ENCODE measurements at places on chromosomes 6 and 20. TPM values are rescaled to one million over a fixed set of nuclear protein-coding genes. Genes with fewer than 3 reads are reported as not detected.

DNA sequence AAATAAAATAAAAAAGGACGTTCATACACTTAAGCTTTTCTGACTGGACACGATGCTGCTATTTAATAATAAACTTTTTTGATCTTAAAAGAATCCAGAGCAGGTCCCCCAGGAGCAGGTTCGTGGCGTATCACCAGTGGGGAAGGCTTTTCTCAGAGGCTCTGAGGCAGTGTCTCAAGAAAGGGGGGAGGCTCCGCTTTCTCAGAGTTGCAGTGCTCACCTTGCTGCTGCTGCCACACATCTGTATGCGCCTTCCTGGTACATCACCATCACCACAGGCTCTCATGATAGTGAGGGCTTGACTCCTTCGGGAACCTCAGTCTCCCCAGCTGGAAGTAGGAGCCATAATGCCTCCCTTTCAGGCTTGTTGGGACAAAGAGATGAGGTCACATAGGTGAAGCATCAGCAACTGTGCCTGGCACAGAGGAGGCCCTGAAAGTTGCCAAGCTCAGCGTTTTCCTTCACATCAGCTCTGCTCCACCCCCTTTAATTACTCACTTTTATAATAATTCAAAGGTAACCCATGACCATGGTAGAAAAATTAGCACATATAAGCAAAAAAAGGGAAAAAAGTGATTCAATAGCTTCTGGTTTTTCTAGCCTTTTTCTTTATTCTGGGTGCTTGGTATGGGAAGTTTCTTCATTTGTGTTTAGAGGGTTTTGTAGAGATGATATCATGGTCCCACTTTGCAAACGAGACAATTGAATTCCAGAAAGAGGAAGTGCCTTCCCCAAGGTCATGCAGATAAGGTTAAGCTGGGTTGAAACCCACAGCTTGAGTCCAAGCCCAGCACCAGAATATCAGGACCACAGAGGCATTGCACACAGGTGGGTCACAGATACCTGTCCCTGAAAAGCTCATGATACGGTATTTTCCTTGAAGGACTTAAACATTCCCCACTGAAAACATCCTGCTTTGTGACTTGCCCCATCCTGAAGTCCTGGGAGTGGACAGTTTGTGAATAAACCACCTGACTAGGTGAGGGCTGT, 24.5 kb downstream of the SRSF3 start:
- no peak for DNase-seq

GRCh38 chr6:44966449-44967092, 361.6 kb upstream of the RUNX2 start:
- no peak for DNase-seq

- DNase-seq: no peak
Observed at GRCh38 chr6:116764961-116765841, at the start of gene FAM162B. TSS of gene FAM162B (minus strand) at chr6:116765719. CDS start at chr6:116765576, 143 bp downstream.

- DNase-seq: no peak
Observed at GRCh38 chr6:125586074-125586473, 163.4 kb upstream of the HEY2 start.

DNA sequence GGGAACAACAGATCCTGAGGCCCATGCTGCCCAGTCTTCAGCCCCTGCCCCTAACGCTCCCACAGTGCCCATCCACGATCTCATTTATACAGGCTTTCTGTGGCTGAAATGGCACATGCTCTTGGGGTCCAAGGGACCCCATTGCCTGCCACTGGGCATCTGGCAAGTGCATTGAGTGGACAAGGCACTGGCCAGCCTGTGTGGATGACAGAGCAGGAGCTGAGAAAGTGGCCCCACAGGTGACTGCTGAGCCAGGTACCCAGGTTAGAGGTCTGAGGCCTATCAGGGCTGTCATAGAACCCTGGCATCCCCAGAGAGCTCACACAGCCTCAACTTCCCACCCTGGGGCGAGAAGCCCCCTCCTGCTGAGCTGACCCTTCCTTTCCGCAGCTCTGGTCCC, 86.0 kb upstream of the NXT1 start:
- no peak for DNase-seq

DNA sequence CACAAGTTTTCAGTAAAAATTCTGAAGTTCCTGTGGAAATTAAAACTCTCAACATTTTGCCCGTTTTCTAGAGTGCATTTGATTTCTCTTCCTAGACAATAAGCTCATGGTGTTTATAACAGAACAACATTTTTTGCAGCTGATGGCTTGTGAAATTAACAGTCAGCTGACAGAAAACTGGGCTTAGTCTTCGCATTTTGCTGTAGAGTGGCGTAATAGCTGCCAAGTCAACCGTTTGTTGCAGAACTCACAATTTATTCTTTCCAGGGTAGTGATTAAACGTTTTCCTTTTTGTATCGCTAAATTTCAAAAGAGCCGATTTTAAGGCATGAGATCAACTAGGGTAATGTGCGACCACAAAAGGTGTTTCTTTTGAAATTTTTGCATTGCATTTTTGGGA, 1.4 kb downstream of the SPO11 start:
- no peak for DNase-seq

DNA sequence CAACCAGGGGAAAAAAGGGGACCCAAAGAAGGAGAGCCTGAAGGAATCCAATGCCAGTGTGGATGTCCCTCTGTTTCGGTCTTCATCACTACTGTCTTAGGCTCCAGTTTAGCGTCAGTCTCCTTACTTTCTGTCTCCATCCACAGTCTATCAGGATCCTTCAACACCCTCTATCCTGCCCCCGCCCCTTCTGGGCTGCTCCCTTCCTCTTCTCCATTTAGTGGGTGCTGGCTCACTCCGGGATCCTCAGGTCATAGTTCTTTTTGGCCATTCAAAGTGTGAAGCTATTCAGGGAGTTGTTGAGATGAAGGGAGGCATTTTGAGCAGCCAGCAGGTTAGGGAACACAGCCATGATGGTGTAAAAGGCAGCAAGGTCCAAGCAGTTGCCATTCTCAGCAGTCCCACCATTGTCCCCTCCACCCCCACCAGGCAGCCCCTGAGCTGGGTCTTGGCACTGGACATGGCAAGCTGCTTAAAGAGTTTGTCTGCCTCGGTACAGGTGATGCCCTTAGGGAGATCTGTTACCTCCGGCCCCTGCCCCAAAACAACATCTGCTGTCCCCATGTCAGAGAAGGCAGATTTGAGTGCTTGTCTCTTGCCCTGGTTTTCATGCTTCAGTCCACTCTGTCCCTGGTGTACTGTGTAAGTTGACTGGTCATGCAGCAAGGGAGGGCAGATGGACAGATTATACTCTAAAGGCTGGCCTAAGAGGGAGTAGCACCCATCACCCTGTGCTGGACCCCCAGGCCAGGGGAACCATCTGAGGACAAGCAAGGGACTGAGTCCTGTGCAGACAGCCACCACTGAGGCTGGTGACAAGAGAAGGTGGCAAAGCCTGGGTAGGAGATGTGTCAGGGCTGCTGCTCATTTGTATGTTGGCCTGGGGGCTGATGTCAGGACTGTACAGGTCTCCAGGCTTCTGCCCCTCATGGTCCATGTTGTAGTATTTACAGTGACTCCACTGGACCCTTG, 842.0 kb downstream of the HACE1 start:
- no peak for DNase-seq

- no peak for DNase-seq
Observed at GRCh38 chr20:25194333-25194972, 1.1 kb upstream of the ENTPD6 start.

DNA sequence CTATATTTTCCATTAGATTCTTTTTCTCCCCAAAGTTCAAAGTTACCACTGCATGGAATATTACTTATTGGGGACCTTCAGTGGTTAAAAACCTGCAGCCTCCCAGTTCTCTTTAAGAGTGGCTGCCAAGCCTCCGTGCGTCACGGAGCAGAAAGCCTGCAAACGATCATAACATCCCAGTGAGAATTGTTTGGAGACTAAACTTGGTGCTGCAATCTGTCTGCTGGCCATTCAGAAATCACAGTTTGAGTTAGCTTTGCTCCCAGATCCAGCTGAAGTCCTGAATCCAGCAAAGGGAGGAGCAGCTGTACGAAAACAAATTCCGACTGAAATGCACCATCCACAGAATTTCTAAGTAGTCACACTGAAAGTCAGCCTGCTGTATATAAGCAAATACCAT, 213.5 kb upstream of the PDE10A start:
- DNase-seq: no peak

GRCh38 chr6:169035385-169036240, 218.0 kb downstream of the THBS2 start:
- no peak for DNase-seq

DNA sequence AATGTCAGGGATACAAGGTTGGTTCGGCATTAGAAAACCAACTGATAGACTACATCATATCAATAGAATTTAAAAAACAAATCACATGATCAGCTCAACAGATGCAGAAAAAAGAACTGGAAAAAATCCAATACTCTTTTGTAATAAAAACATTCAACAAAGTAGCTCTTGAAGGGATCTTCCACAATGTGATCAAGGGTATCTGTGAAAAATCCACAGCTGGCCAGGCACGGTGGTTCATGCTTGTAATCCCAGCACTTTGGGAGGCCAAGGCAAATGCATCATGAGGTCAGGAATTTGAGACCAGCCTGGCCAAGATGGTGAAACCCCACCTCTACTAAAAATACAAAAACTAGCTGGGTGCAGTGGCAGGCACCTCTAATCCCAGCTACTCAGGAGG, 63.1 kb downstream of the ASCC3 start:
- no peak for DNase-seq

- no peak for DNase-seq
Observed at GRCh38 chr20:47981222-47981621, 195.9 kb upstream of the SULF2 start.

DNA sequence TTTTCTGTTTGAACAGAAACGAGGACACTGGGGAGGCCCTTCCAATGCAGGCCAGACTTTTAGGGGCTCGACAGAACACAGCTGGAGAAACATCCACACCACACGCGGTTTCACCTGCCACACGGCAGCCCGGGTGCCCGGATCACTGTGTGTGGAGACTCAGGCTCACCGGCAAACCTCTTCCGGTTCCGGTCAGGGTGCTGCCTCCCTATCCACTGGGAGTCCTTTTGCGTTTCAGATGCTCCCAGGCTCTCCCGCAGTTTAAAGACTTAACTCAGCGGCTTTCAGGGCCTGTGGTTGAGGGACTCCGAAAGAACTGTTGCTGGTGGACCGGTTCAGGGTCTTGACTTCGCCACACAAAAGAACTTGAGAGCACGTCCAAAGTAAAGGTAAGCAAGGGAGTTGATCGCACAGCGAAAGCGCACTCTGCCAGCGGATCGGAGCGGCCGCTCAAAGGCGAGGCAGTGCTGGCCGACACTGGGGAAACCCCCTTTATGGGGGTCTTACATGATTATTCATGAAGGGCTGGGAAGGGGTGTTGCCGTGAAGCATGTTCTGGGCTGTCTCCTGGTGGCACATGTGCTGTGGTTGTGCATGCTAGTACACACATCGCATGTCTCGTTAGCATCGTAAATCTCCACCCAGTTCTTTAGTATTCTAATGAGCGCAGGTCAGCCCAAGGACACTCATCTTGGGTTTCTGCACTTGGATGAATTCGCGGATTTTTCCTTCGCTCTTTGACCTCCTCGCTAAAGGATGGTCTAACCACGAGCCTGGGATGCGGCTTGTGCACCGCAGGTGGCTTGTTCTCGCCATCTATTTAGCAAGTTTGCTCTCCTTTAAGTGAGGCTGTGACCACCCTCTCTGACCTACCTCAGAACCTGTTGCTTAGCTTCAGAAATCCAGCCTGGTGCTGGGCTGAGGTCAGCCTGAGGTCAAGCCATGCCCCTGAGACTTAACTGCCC, 180.3 kb downstream of the CDH26 start:
- DNase-seq: no peak

DNA sequence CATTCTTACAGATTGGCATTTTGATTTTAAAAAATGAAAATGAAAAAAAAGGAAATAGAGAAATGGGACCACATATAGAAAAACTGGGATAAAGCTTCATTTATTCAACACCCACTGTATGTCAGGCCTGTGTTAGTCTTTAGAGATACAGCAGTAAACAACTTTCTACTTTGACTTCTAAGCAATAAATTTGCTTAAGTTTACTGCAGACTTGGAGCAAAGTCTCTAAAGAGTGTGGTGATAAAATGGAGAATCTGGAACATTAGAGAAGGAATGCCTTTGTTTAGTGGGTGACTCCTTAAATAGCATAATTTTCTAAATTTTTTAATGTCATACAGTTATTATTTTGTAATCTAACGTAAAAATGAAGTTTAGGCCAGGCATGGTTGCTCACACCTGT, 80.7 kb upstream of the CNKSR3 start:
- DNase-seq: no peak

DNA sequence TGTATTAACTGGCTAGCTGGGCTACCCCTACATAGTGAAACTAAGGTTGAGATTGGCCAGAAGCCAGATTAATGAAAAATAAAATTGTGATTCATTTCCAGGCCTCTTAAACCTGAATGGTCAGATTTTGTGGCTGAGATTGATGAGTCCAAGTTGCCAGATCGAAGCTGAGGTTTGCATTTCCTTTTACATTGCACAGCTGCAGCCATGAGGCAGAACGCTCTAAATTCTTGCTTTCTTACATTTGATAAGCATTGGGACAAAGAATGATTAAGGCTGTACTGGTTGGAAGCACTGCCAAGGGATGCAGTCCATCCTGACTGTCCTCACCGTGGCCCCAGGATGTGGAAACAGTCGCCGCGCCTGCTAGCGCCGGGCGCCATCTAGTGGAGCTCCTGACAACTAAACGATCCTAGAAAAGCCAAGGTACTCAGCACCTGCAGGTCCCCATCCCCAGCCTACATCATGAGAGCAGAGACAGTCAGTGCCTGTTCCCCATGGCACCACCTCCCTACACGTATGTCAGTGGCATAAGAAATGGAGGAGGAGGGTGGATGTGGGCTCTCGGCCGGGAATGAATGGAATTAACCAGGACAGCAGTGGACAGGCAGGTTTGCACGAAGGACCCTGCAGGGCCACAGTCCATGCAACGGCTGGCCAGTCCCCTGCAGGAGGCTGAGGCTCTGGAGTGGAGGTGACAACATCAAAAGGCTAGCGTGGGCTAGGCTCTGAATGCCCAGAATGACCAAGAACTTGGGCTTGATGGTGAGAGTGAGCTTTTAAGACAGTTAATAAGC, 19.0 kb downstream of the PXDC1 start:
- no peak for DNase-seq

Gene HLA-B
- polyA plus RNA-seq: 157 TPM

Gene TRAPPC3L
- polyA plus RNA-seq: 0.23 TPM

Gene SNAP25
- 7.4 TPM for polyA plus RNA-seq

Gene ABHD16B
- polyA plus RNA-seq: not detected

Gene CST3
- 141 TPM for polyA plus RNA-seq

Gene BMP6
- polyA plus RNA-seq: 7.9 TPM

Gene SMLR1
- polyA plus RNA-seq: 2.2 TPM

Gene TOMM6
- 252 TPM for polyA plus RNA-seq

Gene EMILIN3
- polyA plus RNA-seq: 11.4 TPM

Gene RAET1E
- polyA plus RNA-seq: 0.93 TPM

Gene EEF1E1
- 65.2 TPM for polyA plus RNA-seq

Gene RGS17
- polyA plus RNA-seq: 2.3 TPM

Gene MATN4
- polyA plus RNA-seq: 0.20 TPM

Gene LAMA2
- 32.8 TPM for polyA plus RNA-seq

Gene HLA-DRB1
- polyA plus RNA-seq: 52.1 TPM

Gene AIF1
- polyA plus RNA-seq: 85.6 TPM

Data from right renal pelvis (tissue), 4 donors.